ENCODE measurements at places on chromosomes 2 and 18.

GRCh38 chr18:22477222-22477621 lies 59.5 kb upstream of the CTAGE1 start:
- no peak for DNase-seq

- DNase-seq, result no peak
These were observed 774.9 kb downstream of the RNF144A start for GRCh38 chr2:7691961-7692656.

- no peak for DNase-seq
These were observed 53.1 kb downstream of the TMEM18 start for GRCh38 chr2:624096-624495.

DNA sequence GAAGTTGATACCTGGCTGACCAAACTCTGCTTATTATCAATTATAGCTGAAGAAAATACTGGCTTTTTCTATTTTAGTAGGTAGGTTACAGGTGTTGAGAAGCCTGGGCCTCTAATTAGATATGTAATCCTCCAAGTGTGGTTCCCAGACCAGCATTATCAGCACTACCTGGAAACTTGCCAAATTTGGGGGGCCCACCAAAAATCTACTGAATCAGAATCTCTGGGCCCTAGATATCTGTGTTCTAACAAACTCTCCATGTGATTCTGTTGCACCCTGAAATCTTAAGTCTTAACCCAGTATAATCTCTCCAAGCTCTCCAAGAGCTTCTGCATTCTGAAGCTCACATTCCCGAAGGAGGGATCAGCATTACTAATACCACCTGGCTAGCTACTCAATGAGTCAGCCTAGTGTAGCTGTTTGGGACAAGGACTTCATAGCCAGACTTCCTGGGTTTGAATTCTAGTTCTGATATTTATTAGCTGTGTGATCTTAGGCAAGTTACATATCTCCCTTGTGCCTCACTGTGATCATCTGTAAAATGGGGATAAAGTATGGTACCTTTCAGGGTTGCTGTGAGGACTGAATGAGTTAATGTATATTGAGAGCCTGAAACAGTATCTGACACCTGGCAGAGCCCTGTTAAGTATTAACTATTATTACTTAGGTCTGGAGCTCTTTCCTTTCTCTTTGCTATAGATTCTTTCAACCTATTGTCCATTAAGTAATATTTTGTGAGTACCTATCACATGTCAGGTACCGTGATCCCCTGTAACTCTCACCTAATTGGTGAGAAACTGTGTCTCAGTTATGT lies 94.1 kb upstream of the CD302 start:
- DNase-seq, result no peak

DNA sequence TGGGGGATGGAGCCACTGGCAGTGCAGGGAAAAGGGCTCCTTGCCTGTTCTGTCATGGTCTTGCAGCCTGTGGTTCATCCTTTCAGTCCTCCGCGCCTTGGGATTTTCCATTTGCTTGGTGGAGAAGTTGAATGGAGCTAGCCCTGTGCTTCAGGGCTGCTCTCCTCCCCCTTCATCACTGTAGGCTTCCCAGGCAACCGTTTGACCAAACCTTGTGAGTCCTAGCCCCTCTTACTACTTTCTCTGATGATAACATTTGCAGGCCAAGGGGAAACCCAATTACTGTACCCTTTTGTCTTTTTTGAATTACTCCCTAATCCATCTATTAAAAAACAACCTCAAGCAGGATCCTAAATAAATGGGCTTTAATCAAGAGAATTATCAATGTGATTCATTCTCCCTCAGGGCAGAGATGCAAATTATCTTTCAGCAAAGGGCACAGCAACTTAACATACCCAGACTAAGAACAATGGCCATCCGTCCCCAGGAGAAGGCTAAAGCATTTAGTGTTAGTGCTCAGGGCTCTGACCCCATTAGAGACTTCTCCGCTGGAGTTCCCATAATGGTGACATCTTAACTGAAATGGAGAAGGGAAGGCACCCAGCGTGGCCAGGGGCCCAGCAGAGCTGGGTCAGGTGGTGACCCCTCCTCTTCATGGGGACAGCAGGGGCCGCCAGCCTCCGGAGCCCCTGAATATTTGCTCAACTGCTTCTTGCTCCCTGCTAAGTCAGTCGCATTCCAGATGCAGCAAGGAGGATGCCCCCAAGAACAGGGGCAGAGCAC lies 40.7 kb downstream of the RHOB start:
- no peak for DNase-seq

- no peak for DNase-seq
These were observed at the start of gene C2orf72 for GRCh38 chr2:231037202-231037730. C2orf72 (plus strand) TSS chr2:231037523; CDS start chr2:231037566, 43 bp downstream.

- DNase-seq, result no peak
These were observed 245.2 kb upstream of the GULP1 start for GRCh38 chr2:188046437-188046836.

DNA sequence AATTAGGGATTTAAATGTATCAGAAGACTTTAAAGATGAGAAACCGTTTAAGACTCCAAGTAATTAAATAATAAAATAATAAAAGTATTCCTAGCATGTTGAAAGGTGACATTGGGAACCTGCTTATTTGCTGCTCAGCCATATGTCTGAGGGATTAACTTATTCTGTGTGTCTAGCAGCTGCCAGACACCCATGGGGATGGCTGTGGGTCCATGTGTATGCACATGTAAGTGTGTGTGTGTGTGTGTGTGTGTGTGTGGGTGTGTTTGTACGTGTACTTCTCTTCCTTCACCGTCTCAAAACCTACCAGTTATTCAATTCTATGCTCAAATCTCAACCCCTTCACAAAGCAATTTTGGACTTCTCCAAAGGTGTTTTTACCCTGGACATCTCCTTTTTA lies 124.5 kb downstream of the SETBP1 start:
- no peak for DNase-seq

DNA sequence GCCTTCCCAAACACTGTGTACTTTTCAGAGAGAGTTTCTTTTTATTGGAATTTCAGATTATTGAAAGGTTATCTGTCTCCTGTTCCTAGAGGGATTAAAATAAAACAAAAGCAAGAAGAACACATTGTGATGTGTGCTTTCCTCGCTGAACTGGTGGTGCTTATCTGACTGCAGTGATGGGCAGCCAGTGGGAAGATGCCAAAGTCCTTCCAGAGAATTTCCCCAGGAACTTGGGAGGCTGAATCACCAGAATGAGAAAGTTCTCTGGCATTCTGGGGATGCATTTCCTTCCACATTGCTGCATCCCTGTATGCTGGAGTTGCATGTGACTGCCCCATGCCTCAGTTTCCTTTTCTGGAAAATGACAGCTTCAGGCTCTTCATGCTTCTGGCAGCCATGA lies 53.9 kb upstream of the SEC11C start:
- DNase-seq, result no peak

DNA sequence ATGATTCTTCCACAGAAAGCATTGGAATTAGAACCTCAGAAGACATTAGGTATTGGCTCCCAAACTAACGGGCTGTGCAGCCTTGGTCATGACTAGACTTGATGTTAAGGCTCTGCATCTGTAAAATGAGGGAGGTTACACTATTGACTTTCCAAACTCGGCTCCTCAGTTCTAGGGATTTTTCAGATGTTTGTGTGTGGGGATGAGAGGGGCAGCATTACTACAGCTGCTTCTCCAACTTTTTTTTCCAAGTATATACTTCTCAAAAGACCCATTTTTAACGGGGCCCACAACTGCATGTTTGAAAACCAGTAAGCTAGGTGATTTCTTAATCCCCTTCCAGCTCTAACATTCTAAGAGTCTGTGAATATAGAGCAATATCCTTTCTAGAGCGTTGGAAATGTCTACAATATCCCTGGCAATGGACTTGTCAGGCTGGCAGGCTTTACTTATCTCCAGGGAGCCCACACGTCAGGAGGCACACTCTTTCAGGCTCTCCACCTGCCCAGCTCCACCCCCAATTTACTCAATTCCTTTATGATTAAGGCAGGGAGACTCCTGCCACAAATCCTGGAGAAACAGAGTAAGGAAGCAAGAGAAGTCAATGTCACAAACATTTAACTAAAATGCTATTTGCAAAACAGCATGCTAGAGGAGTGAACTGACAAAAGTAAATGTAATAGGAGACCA lies 844 bp upstream of the MPV17 start:
- DNase-seq, result no peak

Data from KBM-7 (cell line).